ENCODE measurements at places on chromosomes 13 and 19. TPM values are rescaled to one million over a fixed set of nuclear protein-coding genes. Genes with fewer than 3 reads are reported as not detected.

ZNF90 gene
- total RNA-seq = 0.63 TPM

KLK3 gene
- not detected for total RNA-seq

FXYD3 gene
- total RNA-seq = not detected

TMPRSS9 gene
- total RNA-seq = not detected

PSG1 gene
- total RNA-seq = 0.13 TPM

LRFN3 gene
- total RNA-seq = 0.77 TPM

CASP14 gene
- not detected for total RNA-seq

GPR12 gene
- total RNA-seq = not detected

ZIC2 gene
- 0.13 TPM for total RNA-seq

WDR87 gene
- not detected for total RNA-seq

CYP2A6 gene
- total RNA-seq = not detected

THAP8 gene
- 0.77 TPM for total RNA-seq

ZFP14 gene
- 3.4 TPM for total RNA-seq

PSG2 gene
- not detected for total RNA-seq

PSPC1 gene
- total RNA-seq = 58.8 TPM

LGALS7B gene
- 0.39 TPM for total RNA-seq

CLEC17A gene
- total RNA-seq = not detected

OR7C2 gene
- total RNA-seq = not detected

ZNF888 gene
- 4.7 TPM for total RNA-seq

KLK4 gene
- not detected for total RNA-seq

DIS3 gene
- 23.1 TPM for total RNA-seq

SIGLEC11 gene
- total RNA-seq = not detected

ZNF154 gene
- 0.13 TPM for total RNA-seq

CYSLTR2 gene
- not detected for total RNA-seq

ARL11 gene
- total RNA-seq = 0.38 TPM
